ENCODE measurements at places on chromosomes 13 and 19.
A peak's percentile ranks its signal among the peaks of the same experiment; 100 is the strongest.

- no peak for DNase-seq
Measured at GRCh38 chr19:13031917-13032623, 36.8 kb downstream of the NFIX start.

DNA sequence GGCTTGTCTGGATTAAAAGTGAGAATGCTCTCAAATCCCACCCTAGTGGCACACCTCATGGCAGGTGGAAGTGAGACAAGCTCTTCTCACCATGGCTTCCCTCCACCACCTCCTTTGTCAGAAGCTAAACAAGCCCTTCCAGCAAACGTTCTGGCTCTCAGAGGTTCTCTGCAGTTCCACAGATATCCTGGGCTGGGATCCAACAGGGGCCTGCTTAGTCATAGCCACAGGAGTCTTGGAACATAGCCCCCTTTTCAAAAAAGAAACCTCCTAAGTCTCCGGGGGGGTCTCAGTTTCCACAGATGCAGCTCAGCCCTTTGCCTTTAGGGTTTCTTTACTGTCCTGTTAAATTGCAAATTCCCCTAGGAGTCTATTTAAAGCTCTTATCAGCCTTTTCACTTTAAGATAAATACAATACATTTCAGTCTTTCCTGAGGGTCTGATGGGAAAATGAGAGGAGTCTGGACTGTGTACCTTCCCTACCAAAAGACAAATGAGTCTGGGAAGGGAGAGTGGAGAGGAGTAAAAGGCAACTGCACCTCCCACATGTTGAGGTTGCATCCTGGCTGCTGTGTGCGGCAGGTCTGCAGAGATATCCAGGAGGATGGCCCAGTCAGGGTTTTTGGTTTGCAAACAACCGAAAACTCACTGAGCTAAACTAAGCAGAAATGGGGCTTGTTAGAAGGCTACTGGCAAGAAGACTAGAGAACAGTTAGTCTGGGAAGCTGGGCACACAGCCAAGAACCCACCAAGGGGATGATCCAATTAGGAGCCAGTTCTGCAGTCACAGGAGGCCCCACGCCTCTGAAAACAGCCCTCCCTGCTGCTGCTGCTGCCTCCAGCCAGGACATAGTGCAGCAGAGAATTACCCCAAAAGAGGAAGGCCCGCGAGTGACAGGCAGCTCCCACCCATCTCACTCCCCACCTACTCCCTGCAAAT, 41.4 kb upstream of the SERP2 start:
- peak; percentile 88 for DNase-seq

- DNase-seq = no peak
Measured at GRCh38 chr13:39259371-39260140, 221.3 kb downstream of the NHLRC3 start.

GRCh38 chr19:53147645-53148044, 11.2 kb downstream of the ZNF347 start:
- DNase-seq = no peak

- DNase-seq = peak; percentile 17
Measured at GRCh38 chr19:3668331-3669081, 31.8 kb downstream of the PIP5K1C start.

- DNase-seq = no peak
Measured at GRCh38 chr19:13083627-13084026, 19.0 kb downstream of the LYL1 start.

- DNase-seq = no peak
Measured at GRCh38 chr13:40389081-40389641, 277.3 kb downstream of the FOXO1 start.

- DNase-seq = no peak
Measured at GRCh38 chr19:6999933-7000332, 21.3 kb downstream of the MBD3L2B start.

- peak; percentile 99 for DNase-seq
Measured at GRCh38 chr19:3968556-3969434, 2.1 kb downstream of the DAPK3 start.

GRCh38 chr13:20291675-20292074, 59.6 kb upstream of the GJB6 start:
- no peak for DNase-seq

DNA sequence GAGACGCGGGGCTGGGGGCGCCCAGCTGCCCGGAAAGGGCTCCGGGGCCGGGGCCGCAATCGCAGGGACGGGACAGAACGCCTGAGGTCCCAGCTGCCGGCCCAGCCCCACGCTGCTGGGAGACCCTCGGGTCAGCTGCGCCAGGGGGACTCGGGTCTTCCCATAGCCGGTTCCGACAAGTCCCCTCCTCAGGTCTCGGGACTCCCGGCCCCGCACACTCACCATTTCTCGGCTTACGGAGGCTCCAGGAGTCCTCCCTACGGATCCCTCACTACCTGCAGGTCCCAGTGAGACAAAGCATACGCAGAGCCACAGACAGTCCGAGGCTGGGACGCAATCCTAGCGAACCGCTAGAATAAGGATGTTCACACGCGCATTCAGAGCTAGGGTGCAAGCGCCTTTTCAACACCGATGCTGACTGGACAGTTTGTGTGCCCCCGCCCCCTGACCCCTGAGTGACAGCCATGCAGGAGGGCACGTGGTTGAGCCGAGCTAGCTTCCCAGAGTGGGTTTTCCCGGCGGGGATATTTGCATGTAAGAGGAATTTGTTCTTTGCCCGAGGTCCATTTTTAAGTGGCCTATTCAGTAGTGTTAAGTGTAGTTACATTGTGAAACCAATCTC, 13.6 kb downstream of the ZNF490 start:
- DNase-seq = no peak

GRCh38 chr13:30865123-30866049, 40.7 kb upstream of the MEDAG start:
- peak; percentile 44 for DNase-seq

DNA sequence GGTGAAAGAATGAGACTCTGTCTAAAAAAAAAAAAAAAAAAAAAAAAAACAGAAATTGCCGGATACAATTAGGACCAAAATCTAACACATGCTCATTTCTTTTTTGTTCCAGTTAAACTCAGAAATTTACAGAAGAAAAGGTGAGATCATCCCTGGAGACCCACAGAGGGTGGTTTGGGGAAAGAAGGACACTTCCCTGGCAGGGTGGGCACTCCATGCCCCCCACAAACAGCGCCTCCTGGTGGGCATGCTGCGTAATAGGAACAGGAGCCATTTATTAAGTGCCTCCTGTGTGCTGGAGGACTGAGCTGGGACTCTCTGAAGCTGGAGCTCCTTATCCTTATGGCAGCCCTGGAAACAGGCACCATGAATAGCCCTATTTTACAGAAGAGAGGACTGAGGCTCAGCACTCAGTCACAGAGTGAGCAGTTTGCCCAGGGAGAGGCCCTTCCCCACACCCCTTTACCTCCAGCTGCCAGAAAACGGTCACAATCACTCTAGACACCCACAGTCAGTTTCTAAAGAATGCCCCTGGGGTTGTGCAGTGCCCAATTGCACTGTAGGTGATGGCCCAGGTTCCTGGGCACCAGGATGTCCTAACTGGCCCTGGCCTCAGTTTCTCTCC, 10.1 kb downstream of the C19orf38 start:
- no peak for DNase-seq

GRCh38 chr19:944171-944567, 18.3 kb downstream of the ARID3A start:
- peak; percentile 57 for DNase-seq

All from NCI-H226 (cell line).